ENCODE measurements at places on chromosomes 12 and 14.

DNA sequence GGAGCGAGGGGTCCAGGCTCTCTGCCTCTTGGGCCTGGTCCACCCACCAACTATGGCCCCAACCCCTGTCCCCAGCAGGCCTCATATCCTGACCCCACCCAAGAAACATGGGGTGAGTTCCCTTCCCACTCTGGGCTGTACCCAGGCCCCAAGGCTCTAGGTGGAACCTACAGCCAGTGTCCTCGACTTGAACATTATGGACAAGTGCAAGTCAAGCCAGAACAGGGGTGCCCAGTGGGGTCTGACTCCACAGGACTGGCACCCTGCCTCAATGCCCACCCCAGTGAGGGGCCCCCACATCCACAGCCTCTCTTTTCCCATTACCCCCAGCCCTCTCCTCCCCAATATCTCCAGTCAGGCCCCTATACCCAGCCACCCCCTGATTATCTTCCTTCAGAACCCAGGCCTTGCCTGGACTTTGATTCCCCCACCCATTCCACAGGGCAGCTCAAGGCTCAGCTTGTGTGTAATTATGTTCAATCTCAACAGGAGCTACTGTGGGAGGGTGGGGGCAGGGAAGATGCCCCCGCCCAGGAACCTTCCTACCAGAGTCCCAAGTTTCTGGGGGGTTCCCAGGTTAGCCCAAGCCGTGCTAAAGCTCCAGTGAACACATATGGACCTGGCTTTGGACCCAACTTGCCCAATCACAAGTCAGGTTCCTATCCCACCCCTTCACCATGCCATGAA lies 8.6 kb downstream of the ARHGAP9 start:
- DNase-seq, result no peak

GRCh38 chr14:59328454-59328853 lies 136.7 kb downstream of the GPR135 start:
- no peak for DNase-seq

GRCh38 chr14:100126401-100126800 lies 33.0 kb downstream of the DEGS2 start:
- no peak for DNase-seq

GRCh38 chr12:6167327-6168280 lies 32.6 kb upstream of the CD9 start:
- peak; percentile 24 for DNase-seq

DNA sequence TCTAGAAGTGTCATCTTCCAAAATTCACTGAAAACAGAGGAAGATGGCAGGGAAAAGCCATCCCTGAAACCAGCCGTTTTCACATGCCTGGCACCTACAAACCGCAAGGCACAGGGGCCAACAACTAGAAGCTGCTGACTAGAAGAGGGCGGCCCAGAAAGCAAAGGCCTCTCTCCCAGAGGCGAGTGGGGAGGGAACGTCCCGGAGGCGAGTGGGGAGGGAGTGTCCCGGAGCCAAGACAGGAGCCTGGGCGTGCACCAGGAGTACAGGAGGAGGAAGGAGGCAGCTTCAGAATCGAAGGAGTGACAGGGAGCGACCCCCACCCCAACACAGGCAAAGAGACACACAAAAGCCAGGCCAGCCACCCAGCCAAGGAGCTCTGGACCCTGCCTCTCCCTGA lies 21.0 kb downstream of the ANKLE2 start:
- no peak for DNase-seq

GRCh38 chr12:115756271-115756670 lies 521.2 kb downstream of the MED13L start:
- DNase-seq, result no peak

DNA sequence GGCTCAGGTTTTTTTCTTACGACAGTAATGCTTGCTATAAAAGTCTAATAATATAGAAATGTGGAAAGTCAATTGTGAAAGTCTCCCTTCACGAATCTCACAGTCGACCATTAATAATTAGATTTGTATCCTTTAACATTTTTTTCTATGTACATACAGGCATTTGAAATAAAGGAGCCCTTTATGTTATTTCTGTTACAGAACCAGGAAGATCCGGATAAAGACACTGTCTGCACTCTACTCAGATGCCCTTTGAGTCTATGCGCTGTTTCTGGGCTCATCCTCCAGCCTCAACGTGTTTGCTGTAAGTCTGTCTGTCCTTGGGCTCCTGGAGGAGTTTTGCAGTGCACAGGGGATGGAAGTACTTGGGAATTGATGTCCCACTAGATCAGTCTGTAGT lies 212.2 kb upstream of the ATP2B1 start:
- DNase-seq, result no peak

DNA sequence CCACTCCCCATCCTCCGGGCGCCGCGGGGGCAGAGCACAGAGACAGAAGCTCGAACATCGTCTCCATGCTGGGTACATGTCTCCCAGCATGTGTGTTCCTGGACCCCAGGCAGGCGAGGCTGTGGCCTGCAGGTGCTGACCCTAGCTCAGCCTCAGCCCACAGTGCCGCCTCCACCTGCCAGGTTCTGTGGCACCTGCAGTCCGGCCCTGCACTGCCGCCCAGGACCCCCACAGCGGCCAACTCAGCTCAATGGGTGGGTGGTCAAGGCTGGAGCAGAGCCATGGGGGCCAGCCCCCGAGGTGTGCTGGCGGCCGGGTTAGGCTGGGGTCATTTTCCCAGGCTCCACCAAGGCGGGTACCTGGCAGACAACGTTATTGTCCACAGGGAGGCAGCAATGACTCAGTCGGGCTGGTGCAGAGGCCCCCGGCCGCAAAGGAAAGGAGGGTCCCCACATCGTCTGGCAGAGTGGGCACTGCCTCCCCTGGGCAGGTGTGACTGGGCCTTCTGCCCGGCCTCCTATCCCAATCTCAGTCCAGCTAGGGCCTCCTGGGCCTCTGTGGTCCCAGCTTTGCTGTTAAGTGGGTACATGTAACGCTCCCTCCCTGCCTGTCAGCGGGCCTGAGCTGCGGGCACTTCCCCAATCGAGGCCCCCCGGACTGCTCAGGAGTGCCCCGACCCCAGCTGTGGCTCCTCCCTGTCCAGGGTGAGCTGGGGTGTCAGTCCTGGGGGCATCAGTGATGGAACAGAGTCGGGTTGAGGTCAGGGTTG lies 20.2 kb upstream of the NUDT14 start:
- no peak for DNase-seq

DNA sequence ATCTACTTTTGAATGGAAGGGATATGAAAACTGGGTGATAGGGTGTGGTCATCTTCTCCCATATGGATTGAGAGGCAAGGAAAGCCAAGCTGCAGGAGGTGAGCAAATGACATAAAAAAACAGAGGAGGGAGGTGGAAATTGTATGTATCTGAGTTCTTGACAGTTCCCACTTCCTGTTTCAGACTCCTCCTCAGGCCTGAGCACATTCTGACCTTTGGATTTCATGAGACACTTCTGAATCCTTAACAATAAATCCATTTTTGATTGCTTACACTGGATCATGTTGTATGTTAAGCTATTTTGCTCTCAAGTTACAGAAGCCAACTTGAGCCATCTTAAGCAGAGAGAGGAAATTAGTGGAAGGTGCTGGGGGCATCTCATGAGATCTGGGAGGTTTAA lies 11.6 kb upstream of the SRSF5 start:
- DNase-seq, result no peak

DNA sequence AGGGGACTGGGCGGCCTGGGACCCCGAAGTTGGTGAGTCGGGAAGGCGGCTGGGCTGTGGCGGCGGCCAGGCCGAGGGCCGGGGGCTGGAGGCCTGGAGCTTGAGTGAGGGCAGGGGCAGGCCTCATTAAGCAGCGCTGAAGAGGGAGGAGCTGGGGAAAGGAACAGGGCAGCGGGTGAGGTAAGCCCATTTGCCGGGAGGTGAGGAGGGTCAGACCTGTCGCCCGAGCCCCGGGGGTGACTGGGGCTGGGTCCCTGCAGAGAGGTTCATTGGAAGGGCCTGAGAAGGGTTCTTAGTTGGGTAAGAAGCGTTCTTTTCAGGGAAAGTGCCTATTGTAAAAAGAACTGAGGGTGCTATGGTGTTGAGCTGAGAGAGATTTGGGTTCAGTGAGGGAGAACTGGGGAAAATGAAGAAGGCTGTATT lies 441 bp downstream of the RAB5B start:
- no peak for DNase-seq

GRCh38 chr12:22856178-22856577 lies 231.2 kb downstream of the ETNK1 start:
- DNase-seq, result no peak

DNA sequence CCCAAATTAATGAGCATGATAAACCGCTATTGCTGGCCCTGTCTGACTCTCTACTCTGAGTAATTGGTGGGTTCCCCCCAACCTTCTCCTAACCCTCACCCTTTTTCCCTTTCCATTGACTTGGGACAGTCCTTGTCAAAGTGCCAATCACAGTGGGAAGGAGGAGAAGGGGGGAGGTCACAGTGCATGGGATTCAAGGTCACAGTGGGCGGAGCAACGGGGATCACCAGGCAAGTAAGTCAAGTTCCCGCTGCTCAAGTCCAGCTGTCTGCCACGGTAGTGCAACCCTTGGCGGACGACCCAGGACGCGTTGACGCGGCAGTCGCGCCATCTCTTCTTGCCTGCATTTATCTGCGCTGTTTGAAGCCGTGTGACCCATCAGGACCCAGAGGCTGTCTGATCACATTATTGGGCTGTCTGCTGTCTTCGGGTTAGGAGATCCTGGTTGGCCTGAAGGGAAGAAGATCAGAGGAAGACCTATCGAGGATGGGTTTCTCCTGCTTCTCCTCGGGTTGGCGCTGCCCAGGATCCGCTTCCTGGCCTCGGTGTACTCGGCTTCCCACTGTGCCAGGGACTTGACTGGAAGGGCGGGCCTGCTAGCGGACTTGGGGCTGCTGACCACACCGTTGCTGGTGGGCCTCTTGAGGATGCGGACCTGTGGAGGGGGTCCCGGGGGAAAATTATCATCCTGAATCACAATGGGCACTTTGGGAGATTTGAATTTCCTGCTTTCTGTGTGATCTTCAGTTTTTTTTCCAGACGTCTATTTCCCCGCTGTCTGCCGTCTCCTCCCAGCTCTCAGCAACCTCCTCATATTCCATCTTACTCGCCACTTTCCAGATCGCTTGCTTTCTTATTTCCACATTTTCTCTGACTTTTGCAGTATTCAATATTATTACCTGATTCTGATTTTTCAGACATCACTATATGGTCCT lies 3.1 kb upstream of the MDM2 start:
- DNase-seq, result no peak

- DNase-seq, result no peak
Observed at GRCh38 chr12:65308006-65308405, 29.5 kb downstream of the MSRB3 start.

GRCh38 chr12:65810036-65810435 lies 14.2 kb upstream of the HMGA2 start:
- DNase-seq, result no peak

- no peak for DNase-seq
Observed at GRCh38 chr12:20757-21156, 45.8 kb upstream of the IQSEC3 start.

- DNase-seq, result no peak
Observed at GRCh38 chr12:67091678-67092077, 177.5 kb upstream of the CAND1 start.

GRCh38 chr14:104386151-104386841 lies 193.3 kb upstream of the C14orf180 start:
- DNase-seq, result peak; percentile 7

DNA sequence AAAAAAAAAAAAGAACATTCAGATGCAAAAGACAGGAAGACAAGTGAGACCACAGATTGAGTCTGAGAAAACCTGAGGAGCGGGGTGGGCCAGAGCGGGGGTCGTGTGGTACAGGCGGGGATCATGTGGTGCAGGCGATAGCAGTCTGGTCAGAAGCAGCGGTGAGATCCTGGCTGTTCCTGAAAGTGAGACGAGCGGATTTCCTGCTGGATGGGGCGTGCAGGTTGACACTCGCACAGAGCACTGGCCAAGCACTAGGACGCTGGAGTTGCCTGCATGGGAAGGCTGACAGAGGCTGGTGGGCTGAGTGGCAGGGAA lies 35.7 kb downstream of the CDC42BPB start:
- no peak for DNase-seq

GRCh38 chr12:79688376-79689060 lies 2.2 kb downstream of the PAWR start:
- DNase-seq, result no peak

GRCh38 chr12:119788786-119789185 lies 88.3 kb downstream of the CIT start:
- DNase-seq, result no peak

- DNase-seq, result no peak
Observed at GRCh38 chr12:24133384-24133783, 183.9 kb upstream of the SOX5 start.

DNA sequence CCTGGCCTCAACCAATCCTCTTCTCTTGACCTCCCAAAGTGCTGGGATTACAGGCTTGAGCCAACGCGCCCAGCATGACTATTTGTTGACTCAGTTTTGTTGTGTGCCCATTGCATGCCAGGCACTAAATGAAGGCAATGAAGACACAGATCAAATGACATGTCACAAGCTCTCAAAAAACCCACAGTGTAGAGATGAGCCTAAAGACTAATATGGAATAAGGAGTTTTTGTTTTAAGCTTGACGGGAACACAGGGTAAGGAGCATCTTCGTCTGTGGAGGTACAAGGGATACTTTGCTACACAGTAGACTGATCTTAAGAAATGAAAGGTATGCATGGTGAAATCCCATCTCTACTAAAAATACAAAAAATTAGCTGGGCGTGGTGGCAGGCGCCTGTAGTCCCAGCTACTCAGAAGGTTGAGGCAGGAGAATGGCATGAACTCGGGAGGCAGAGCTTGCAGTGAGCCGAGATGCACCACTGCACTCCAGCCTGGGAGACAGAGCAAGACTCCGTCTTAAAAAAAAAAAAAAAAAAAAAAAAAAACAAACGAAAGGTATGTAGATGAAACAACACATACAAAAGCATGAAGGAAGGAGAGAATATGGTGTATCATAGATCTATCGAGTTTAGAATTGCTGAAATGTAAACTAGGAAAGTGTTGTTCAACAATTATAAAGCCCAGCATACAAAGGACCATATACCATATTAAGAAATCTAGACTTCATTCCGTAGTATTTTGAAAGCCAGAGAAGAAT lies 122.1 kb upstream of the PTPRB start:
- no peak for DNase-seq

DNA sequence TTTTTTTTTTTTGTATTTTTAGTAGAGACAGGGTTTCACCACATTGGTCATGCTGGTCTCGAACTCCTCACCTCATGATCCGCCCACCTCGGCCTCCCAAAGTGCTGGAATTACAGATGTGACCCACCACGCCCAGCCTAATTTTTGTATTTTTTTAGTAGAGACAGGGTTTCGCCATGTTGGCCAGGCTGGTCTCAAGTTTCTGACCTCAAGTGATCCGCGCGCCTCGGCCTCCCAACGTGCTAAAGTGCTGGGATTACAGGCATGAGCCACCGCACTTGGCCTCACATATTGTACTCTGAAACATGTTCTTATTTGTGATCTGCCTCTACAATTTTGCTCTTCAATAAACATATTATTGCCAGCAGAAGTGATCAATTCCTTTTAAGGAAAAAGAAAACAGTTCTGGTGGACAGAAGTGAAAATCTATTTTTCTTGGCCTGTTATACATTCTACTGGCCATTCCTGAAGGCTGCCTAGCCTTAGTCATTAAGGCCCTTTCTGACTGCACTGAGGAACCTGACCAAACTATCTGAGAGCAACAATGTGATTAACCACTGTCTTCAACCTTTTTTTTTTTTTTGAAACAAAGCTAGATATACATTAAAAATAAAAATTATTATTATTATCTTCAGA lies 36.1 kb downstream of the SNX6 start:
- no peak for DNase-seq

GRCh38 chr14:53273671-53274072 lies 120.5 kb upstream of the DDHD1 start:
- no peak for DNase-seq

All from activated CD4-positive, alpha-beta T cell treated with anti-CD3 and anti-CD28 coated beads for 1 hour (primary cell).